Stimulated activated CD8-positive, alpha-beta memory T cell treated with anti-CD3 and anti-CD28 coated beads, Interleukin-15, amount 100 ng/mL, for 48 hours (primary cell): ENCODE measurements at places on chromosomes 3 and 15.

DNA sequence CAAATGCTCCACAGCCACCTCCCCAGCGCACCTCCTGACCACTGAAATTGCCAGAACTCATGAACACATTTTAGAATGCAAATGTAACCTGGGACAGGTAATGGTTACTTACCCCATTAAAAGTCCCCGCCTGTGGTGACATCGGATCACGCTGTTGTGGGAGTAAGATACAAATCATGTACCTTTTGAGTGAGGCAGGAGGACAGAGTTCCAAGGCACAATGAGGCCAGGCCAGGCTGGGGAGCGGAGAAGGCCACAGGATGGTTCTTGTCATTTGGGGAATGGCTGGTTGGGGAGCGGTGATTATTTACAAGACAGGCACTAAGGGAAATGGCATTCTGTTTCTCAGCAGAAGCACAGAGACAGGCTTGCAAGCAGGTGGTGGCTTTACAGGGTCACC is 490.0 kb downstream of the EDEM1 start:
- no peak for DNase-seq

DNA sequence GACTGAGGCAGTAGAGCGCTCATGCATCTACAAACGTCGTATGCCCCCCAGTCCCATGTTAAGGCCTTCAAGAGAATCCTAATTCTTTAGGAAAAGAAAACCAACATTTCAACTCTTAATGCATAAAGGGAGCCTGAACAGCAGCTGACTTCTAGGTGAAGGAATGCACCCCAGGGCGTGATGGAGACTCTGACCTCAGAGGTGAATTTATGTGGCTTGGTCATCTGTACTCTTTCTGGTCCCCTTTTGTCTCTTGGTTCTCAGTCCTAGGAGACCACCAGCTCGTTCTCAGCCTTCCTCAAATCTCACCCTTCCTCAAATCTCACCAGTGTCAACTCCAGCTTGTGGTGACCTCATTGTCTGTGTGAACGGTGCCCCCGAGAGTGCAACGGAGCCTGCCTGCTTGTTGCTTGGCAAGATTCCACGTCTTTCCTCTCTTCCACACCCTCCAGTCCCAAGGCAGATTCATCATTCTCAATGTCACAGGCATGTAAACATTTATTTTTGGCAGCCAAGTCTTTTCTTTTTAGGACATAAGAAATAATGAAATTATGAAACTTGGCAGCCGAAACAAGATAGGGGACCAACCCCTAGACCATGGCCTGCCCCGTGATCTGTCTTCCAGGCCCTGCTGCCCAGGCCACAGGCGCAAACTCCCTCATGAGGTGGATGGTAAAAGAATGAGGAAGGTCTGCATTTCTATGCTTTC is 166.2 kb downstream of the ADAMTS17 start:
- DNase-seq, result no peak

GRCh38 chr15:98330692-98331435 is 317.5 kb upstream of the IGF1R start:
- no peak for DNase-seq

DNA sequence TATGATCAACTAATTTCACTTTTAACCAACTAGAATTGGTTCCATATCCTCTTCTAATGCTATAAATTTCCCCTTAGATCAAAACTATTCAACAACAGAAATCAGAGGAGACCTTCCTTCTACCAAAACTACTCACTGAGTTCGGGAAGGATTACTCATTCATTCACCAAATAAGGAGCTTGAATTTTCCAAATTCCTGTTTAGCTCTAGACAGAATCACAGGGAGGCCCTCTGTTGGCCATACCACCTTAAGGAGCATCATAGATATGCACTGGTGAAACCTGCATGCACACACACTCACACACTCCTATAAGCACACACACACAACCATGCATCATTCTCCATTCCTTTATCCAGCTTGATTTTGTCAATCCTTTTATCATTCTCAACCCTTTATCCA is 49.0 kb downstream of the SUCLG2 start:
- no peak for DNase-seq

GRCh38 chr15:40091861-40092255 is 16.8 kb downstream of the BMF start:
- no peak for DNase-seq

- no peak for DNase-seq
These were observed 11.2 kb upstream of the CPB1 start for GRCh38 chr3:148816427-148816826.

- DNase-seq, result no peak
These were observed 812.4 kb upstream of the DPPA4 start for GRCh38 chr3:110149763-110150162.

DNA sequence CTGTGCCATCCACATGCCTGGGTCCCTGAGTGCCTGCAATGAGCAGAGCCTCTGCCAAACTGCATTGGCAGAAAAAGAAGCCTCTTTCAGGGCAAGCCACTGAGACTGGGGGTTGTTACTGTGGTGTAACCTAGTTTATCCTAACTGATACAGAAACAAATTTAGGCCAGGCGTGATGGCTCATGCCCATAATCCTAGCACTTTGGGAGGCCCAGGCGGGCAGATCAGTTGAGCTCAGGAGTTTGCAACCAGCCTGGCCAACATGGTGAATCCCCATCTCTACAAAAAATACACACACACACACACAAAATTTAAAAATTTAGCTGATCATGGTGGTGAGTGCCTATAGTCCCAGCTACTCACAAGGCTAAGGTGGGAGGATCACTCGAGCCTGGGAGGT is 221.6 kb downstream of the TBC1D2B start:
- DNase-seq, result no peak

- no peak for DNase-seq
These were observed 22.1 kb downstream of the ILDR1 start for GRCh38 chr3:121999931-122000330.

DNA sequence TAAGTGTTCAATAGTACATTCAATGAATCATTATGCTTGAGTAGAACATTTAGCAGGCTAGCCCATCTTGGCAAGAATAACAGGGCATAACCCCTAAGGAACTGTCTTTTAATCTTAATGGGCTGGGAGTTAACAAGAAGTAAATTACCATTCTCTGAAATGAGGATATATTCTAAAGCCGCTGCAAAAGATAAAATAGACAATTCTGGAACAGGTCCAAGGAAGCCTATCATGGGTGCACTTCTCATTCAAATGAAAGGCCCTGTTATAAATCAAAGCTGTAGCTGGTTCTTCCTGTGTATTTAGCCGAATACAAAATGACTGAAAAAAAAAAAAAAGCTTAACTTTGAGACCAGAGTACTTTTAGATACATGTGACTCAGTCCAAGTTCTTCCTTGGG is 15.6 kb downstream of the MTHFS start:
- no peak for DNase-seq

GRCh38 chr3:175346573-175347356 is 487.6 kb downstream of the NAALADL2 start:
- no peak for DNase-seq

GRCh38 chr3:192943393-192943792 is 25.7 kb upstream of the MB21D2 start:
- no peak for DNase-seq
